Stimulated activated CD4-positive, alpha-beta T cell treated with anti-CD3 and anti-CD28 coated beads, TNF-alpha, amount 100 ng/mL, for 24 hours (primary cell): ENCODE measurements at places on chromosomes 2 and 18.

- DNase-seq, result no peak
These were observed 30.6 kb upstream of the SLC66A3 start for GRCh38 chr2:11124760-11125068.

GRCh38 chr2:31522786-31523185 lies 58.0 kb downstream of the SRD5A2 start:
- no peak for DNase-seq

DNA sequence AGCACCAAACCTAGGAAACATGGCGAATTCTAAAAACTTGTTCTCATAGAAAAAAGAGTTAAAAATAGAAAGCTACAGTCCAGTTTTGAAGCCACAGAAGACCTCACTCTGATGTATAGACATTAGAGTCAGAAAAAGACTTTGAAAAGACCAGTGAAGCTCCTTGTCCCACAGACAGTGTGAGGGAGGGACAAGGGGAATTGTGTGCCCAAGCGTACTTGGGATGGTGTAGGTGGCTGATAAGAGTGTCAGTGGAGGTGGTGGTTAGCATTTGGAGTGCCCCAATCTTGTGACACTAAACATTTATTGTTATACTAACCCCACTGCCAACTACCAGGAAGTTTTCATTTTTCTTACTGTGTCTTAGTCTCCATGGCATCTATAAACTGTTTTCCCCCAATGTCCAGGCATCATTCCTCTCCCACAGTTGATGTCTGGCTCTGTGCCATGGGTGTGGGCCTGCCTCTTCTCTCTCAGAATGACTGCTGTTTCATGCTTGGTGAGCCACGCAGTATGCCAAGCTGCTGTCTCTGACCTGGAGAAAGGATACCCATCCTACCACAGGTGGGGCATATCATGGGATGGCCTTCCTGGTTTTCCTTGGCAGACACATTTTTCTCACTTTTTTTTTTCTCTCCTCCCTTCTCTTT lies 161.4 kb downstream of the RPIA start:
- DNase-seq, result no peak

DNA sequence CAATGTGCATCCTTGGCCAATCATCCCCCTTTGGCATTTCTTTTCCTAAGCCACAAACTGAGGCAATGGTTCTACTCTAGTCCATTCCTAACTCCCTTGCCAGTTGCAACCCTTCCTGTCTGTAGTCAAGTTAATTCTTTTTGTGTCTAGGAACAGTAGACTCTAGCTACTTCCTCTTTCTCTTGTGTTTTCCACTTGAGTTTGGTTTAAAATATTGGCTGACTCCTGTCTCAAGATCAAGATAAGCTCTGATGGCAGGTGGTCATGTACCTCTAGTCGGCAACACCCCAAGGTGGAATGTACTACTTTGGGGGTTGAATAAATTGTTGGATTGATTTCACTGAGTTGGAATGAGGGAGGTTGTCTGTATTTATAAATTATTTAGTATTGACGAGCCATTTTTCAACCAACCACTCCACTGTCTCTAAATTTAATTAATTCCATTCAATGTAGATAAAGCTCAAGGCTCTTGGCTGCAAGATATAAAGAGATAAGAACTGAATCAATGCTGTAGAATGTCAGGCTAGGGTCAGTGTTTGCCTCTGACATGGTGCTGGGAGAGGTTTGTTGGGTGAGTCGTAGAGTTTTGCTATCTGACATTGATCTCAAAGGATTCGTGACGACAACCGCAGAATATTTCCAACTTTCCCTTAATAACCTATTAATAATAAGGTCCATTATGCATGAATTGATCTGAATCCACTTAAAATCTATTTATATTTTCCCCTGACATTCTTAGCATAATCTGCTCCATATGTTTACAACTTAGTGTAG lies 188.7 kb upstream of the APCDD1 start:
- DNase-seq, result no peak

GRCh38 chr18:3384664-3385563 lies 65.1 kb upstream of the TGIF1 start:
- no peak for DNase-seq

DNA sequence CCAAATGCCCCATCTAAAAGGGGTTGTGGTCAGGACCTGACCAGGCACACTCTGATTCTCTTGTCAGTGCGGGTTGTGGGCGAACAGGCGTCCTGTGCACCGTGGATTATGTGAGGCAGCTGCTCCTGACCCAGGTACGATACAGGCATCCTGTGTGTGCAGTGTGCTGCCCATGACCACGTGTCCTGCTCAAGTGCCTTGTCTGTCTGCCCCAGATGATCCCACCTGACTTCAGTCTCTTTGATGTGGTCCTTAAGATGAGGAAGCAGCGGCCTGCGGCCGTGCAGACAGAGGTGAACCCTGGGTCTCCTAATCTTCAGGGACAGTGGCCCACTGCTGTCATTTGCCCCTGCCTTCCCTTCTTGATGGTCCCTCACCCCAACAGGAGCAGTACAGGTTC lies 14.6 kb downstream of the PTPN18 start:
- DNase-seq, result no peak

GRCh38 chr2:203873461-203873860 lies 5.9 kb downstream of the CTLA4 start:
- DNase-seq, result no peak

DNA sequence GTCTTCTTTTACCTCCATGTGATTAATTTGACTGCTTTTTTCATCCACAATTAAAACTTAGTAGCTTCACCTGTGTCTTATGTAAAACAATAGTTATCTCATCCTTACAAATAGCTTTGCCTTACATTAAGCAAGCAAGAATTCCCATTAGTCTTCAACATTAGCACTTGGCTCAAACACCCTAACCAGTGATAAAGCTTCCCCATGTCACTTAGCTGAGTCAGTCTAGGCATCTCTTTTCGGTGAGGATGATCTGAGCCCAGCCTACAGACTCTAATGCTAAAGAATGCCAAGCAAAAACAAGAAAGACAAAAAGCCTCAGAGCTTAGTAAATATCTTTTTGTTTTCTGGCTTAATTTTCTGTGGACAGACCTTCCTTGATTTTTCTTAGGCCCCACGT lies 26.1 kb downstream of the GAD1 start:
- no peak for DNase-seq

- no peak for DNase-seq
These were observed 22.4 kb downstream of the TWSG1 start for GRCh38 chr18:9356976-9357375.

- no peak for DNase-seq
These were observed 476.4 kb upstream of the SPHKAP start for GRCh38 chr2:228657807-228658402.

- DNase-seq, result no peak
These were observed 107.2 kb upstream of the L3MBTL4 start for GRCh38 chr18:6521803-6522418.
